ENCODE measurements at places on chromosomes 7 and 10.

DNA sequence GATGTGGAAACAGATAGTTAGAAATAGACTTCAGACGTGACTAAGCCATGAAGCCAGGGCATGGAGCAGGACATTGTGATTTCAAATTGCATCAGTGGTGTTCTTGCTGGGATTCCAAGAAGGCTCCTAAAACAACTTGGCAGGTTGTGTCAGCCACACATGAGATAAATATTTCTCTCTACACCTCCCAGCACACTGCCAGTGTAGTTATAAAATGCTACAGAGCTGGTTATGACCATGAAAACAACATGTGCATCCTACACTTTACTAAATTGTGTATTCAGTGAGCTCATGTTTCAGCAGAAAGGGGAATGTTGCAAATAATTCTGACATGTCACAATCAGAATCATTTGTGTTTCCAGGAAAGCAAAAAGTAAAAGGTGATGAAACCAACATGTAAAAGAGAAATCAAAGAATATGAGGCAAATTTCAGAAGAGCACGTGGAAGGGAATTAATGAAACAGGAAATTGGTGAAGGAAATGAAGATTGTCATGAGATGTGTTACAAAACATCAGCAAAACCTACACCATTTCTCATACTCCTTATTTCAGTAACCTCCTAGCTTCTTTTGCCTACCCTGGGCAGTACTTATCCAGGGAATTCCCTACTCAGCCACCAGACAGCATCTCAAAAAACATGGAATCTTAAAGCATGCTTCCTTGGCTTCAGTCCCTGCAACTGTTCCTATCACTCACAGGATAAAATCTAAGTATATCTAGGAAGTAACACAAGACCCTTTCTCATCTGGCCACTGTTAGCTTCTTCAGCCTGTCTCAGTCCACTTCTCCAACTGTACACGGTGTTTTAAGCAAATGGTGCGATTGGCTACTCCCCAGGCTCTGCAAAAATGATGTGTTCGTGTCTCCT is 5.8 kb upstream of the CYP3A7 start:
- DNase-seq, result no peak

DNA sequence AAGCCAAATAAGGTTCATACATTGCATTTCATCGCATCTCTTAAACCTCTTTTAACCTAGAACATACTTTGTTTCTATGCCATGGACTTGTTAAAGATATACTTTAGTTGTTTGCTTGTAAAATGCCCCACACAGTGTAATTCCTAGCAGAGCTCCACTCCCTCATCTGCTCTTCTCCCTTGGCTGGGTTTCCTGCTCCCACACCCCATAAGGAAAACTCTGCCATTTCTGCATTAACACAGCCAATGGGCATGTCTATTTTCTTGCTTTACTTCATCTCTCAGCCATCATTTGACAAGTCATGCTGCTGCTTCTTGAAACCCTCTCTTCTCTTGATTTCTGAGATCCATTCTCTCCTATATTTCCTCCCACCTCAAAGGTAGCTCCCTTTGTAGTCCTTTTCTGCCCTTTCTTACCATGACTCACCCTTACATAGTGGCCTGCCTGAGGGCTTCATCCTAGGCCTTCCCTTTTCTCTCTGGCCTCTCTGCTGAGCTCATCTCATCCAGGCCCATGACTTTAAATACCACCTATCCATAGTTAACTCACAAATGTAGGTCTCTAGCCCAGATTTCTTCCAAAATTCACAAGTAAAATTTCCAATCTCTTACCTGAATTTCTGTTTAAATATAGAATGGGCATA is 471.4 kb downstream of the ADRA2A start:
- no peak for DNase-seq

GRCh38 chr7:118245267-118246040 is 20.9 kb downstream of the ANKRD7 start:
- no peak for DNase-seq

- DNase-seq, result no peak
Observed at GRCh38 chr10:74643596-74643975, 182.8 kb upstream of the KAT6B start.

DNA sequence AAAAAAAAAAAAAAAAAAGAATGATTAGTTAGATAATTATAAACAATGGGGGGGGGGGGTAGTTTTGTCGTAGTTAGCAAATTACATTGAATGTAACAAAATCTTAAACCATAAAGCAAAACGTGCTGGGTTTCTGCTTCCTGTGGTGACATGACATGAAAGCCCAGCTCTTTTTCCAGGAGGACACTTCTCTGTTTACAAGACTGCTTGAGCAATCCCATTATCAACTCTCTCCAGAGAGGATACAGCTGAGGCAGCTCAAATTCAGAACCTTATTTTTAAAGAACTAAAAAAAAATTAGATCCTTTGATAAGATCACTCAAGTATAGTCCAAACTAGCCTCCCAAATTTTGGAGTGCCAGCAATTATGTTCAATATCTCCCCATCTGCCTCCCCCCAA is 58.6 kb downstream of the ADRB1 start:
- no peak for DNase-seq

DNA sequence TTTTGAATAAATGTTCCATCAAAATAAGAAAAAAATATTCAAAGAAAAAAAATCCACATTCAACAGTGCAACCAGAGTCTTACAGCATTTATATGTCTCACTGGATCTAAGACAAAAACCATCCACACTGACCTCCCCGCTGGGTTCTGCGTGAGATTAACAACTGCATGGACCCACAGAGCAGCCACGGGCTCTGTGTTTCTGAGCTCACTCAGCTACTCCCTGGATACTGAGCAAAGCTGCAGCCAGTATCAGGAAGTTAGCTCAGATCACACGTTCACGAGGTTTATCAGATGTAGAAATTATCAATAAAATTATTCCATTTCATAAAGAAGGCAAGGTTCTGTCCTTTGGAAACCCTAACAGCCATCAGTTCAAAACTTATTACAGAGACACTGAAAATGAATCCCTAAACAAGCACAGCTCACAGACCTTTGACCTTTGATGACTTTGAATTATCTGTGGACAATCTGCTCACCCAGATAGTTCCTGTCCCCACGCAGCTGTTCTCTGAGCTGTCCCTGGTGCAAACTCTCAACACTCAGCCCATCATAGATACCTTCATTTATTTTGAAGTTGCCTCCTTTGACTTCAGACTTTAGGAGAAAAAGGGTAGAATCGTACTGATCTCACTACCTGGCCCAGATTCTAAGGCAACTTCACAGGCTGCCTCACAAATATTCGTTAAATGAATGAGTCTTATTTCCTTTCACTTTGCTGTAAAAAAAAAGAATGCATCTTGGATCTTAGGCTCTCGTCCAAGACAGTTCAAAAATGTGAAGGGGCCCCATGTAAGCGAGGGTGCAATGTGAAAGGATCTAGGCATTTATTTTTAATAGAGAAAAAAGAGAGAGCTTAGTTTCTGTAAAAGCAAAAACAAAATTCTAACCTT is 67.7 kb upstream of the SVIL start:
- DNase-seq, result no peak

- DNase-seq, result no peak
Observed at GRCh38 chr10:60206735-60207134, 182.9 kb downstream of the ANK3 start.

- no peak for DNase-seq
Observed at GRCh38 chr10:71253981-71254818, 41.8 kb downstream of the UNC5B start.

DNA sequence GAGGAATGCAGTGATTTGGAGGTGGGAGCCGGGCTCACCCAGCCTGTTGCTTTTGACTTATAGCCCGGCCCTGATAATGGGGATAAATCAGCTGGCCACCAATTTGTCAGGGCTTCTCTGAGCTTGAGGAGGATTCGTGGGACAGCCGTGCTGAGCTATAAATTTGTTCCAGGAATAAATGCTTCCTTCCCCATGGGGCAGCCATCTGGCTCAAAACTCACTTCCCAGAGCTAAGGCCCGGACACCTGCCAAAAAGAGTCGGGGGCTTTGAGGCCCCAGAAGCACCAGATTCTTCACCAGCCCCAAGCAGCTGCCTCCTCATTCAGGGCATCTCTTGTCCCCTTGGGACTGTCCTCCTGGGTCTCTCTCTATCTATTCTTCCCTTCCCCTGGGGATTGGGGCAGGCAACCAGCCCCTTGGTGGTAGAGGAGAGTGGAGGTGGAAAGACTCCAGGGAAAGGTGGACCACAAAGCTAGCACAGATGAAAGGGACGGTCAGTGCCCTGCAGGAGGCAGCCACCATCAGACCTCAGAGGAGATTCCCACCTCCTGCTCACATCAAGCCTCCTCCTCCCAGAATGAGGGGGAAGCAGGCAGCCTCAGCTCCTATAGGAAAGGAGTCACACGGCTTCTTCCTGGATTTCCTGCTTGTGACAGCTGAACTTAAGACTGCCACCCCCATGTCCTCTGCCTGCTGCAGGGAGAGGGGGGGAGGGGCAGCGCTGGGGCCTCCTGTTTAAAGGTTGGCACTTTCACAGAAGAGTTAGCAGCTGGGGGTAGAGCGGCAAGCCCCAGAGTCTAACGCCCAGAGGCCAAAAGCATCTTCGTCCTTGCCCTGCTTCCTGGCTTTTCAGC is 44.2 kb upstream of the LRRC4 start:
- DNase-seq, result no peak

DNA sequence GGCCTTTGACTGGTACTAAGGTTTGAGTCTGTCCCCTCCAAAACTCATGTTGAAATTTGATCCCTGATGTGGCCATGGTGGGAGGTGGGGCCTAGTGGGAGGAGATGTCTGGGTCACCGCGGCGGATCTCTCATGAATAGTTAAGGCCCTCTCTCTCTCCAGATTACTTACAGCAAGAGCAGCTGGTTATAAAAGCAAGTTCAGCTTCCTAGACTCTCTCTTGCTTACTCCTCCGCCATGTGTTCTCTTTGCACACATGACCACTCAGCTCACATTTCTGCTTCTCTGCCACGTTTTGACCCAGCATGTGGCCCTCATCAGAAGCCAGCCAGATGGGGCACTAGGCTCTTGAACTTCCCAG is 29.9 kb upstream of the ZMIZ1 start:
- DNase-seq, result no peak

DNA sequence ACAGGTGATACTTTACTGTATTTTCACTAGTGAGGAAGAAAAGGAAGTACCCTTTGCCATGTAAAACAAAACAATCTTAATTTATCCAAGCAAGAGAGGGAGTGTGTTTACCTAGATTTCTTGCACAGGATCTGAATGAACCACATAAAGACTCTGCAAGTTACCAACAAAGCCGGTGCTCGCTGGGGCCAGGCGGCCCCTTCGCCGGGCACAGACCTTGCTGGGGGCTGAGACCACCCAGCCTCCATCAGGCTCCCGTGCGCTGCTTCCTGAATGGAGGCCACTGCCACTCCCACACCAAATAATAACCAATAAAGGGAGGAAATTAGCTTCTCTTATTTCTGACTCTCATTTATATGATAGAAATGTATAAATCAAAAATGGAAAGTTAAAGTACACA is 625.0 kb upstream of the ADARB2 start:
- DNase-seq, result no peak

GRCh38 chr10:101256387-101256786 is 27.1 kb upstream of the LBX1 start:
- no peak for DNase-seq

- DNase-seq, result no peak
Observed at GRCh38 chr7:90211391-90212148, at the start of gene STEAP2. Gene STEAP2 (plus strand): TSS chr7:90211740. CDS start chr7:90225083, 13,343 bp downstream.

DNA sequence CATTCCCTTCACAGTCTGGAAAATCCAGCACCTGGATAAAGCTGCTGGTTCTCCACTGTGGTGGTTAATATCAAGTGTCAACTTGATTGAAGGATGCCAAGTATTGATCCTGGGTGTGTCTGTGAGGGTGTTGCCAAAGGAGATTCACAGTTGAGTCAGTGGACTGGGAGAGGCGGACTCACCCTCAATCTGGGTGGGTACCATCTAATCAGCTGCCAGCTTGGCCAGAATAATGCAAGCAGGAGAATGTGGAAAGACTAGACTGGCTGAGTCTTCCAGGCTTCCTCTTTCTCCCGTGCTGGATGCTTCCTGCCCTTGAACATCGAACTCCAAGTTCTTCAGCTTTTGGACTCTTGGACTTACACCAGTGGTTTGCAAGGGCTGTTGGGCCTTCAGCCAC is 48.4 kb downstream of the C10orf143 start:
- DNase-seq, result no peak

DNA sequence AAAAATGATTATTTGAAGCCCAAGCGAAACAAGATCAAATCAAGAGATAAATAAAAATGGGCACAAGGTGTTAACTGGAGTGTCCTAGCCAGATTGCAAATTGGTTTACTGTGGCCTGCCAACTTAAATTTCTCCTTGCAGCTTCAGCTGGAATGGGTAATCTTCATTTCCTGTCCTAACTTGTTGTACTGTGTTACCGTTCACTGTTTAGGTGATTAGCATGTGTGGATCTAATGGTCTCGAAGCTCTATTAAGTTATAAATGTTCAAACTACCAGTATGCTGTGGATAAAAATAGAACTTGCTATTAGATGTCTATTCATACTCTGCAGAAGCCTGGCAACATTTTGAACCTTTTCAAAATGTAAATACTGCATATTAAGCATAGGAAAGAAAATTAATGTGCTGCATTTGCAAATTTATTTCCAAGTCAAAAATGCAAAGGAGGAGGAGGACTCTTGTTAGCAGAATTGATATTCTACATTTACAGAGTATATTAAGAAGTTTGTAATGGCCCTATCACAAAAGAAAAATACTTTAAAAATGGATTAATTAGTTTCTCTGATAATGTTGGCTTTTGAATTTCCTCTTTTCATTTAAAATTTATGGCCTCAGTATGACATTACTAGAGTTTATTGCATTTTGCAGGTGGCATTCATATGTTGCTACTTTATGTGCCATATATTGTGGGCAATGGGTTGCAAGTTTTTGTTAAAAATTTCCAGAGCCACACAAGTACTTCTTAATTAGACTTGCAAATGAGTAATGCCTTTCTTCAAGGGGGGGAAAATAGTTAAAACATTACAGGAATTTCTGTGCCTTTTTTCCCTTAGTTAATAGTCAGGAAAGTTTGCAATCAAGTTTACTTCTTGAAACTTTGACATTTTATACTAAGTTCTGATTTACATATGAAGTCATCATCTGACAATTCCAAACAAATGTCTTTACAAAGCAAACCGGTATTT is 92.1 kb downstream of the CABCOCO1 start:
- DNase-seq, result no peak

- DNase-seq, result no peak
Observed at GRCh38 chr7:27871866-27872265, 131.9 kb downstream of the TAX1BP1 start.

DNA sequence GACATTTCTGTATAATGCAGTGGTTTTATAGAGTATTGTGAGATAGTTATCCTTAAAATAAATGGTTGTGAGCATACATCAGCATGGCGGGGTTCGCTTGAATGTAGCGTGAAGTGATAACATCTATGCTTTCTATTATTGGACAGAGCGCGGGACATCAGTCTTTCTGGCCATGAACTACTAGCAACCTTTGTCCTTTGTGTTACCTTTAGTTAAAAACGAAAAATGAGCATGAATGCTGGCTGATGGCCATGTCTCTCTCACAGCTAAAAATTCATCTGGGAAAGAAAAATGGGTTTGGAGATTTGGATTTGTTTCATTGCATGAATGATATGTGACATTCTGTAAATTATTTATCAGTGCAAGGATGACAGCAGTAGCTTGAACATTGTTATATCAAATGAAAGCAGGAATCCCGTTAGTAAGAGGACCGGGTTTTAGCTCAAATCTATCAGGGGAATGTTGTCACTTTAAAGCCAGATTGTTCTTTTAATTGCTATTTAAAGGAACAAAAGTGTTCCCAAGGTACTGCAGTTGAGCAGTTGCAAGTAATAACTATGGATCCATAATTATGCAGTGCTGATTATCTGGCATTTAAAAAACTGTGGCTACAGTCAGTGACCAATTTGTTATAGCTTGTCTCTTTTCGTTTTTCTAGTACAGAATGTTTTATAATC is 131.0 kb downstream of the KAT6B start:
- DNase-seq, result no peak

GRCh38 chr7:133040674-133041073 is 41.2 kb downstream of the CHCHD3 start:
- DNase-seq, result no peak

Data from T-helper 22 cell (primary cell).